Activated T-helper 2 cell treated with anti-CD3 and anti-CD28 coated beads, Interferon-gamma antibody, Interleukin-2, Interleukin-4, amounts not matched to agents 10 μg/mL and 5 μg/mL and 100 μg/mL, durations not matched to agents 14 hours and 24 hours and 36 hours (primary cell): ENCODE measurements at places on chromosomes 5 and 9. TPM values are rescaled to one million over a fixed set of nuclear protein-coding genes. Genes with fewer than 3 reads are reported as not detected.

DNA sequence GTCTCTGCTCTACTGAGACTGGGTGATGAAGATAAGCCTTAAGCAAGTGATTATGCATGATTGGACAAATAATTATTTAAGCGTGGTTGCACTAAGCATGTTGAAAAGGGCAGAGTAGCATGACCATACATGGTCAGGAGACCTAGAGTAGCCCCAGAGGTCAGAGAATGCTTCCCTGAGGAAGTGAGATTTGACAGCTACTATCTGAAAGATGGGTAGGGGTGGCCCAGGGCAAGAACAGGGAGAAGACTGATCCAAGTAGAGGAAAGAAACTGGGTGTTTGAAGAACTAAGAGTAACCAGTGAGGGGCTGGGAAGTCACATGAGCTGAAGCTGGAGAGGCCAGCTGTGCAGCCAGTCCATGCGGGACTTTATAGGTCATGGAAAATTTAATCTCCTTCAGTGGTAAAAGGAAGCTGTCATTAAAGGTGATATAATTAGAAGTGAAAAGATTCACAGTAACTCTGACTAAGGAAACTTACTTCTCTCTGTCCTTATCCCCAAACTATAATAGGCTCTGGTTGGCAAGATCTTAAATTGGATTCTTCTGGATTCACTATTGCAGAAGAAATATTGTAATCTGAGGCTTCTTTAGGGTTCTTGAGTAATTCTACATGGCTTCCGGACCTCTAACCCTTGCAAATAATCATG is 35.2 kb downstream of the YIPF5 start:
- H3K27ac ChIP-seq, result no peak overlapping the region
- H3K4me3 ChIP-seq, result no peak overlapping the region
- no peaks in the 10 kb centered on the region for H3K36me3 ChIP-seq
- H3K4me1 ChIP-seq, result no peaks in the 10 kb centered on the region

The TAS2R1 gene
- not detected in 2 replicates for total RNA-seq

The ANKRD33B gene
- 31.1 and 31.5 TPM in 2 replicates for total RNA-seq

- peaks cover 4% of the 10 kb centered on the region for H3K4me1 ChIP-seq
- no peak overlapping the region for H3K4me3 ChIP-seq
- H3K27me3 ChIP-seq, result peaks cover 2% of the 10 kb centered on the region
- H3K27ac ChIP-seq, result no peak overlapping the region
Observed at GRCh38 chr9:123310551-123311249, 42.3 kb upstream of the STRBP start.

DNA sequence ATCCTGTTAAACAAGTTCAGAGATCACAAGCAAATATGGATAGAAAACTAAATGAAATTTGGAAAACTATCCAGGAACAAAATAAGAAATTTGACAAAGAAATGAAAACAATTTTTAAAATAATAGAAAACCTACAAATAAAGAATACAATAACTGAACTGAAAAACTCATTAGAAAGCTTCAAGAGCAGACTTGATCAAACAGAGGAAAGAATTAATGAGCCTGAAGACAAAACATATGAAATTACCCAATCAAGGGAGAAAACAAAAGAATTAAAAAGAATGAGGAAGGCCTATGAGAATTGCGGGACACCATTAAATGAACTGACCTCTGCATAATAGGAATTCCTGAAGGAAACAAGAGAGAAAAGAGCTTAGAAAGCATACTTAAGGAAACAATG is 39.8 kb upstream of the TNPO1 start:
- no peak for DNase-seq
- no peaks in the 10 kb centered on the region for H3K4me1 ChIP-seq

GRCh38 chr9:98240475-98240874 is 15.0 kb downstream of the TBC1D2 start:
- no peak overlapping the region for H3K27ac ChIP-seq
- H3K4me1 ChIP-seq, result no peaks in the 10 kb centered on the region
- H3K36me3 ChIP-seq, result no peaks in the 10 kb centered on the region
- H3K4me3 ChIP-seq, result no peak overlapping the region
- no peak for DNase-seq

GRCh38 chr5:72109625-72110024 is 2.4 kb downstream of the MAP1B start:
- H3K4me1 ChIP-seq, result peaks cover 5% of the 10 kb centered on the region
- peaks cover 66% of the 10 kb centered on the region for H3K27me3 ChIP-seq
- no peak overlapping the region for H3K27ac ChIP-seq
- DNase-seq, result no peak
- H3K36me3 ChIP-seq, result no peaks in the 10 kb centered on the region
- no peak overlapping the region for H3K4me3 ChIP-seq

DNA sequence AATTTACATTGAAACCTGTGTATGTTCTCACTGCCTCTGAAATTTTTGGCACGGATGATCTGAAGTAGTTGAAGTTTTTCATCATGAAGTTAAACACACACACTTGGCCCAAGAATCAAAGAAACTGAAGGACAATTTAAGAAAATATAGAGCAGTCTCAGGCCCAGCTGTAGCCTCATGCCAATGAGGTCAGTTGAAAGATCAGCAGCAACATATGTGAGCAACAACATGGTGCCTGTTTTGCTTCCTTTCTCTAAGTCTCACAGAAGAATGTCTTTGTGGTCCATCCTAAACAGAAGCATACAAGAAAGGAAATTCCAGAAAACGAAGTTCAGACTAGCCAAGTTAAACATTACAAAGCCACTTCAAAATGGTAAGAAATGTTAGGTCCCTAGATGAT is 1737.2 kb downstream of the MAT2B start:
- H3K27me3 ChIP-seq, result no peaks in the 10 kb centered on the region
- H3K4me1 ChIP-seq, result no peaks in the 10 kb centered on the region
- H3K4me3 ChIP-seq, result no peak overlapping the region
- no peak overlapping the region for H3K27ac ChIP-seq
- H3K36me3 ChIP-seq, result no peaks in the 10 kb centered on the region
- DNase-seq, result no peak

The KDM3B gene
- total RNA-seq, result 52.8 and 54.5 TPM in 2 replicates

DNA sequence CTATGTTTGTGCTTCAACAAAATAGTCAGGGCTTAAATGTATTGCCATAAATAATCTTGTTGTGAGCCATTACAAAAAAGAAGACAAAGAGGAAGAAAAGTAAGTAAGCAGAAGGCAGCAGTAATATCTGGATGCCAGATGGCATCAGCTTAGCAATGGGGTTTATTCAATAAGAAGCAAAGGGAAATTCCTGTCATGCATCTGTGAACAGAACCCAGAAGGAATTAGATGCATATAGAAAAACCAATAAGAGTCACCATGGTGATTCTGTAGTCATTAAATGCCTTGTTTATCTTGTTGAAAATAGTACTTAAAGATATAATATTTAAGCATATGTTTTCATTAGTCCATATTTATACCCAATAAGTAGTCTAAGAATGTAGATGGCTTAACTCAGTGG is 216.0 kb downstream of the ADAMTSL1 start:
- no peak overlapping the region for H3K27ac ChIP-seq
- no peaks in the 10 kb centered on the region for H3K27me3 ChIP-seq
- no peaks in the 10 kb centered on the region for H3K36me3 ChIP-seq
- DNase-seq, result no peak

GRCh38 chr5:158203261-158203660 is 344.3 kb upstream of the CLINT1 start:
- H3K4me3 ChIP-seq, result no peak overlapping the region
- H3K36me3 ChIP-seq, result no peaks in the 10 kb centered on the region
- no peak overlapping the region for H3K27ac ChIP-seq
- DNase-seq, result no peak

DNA sequence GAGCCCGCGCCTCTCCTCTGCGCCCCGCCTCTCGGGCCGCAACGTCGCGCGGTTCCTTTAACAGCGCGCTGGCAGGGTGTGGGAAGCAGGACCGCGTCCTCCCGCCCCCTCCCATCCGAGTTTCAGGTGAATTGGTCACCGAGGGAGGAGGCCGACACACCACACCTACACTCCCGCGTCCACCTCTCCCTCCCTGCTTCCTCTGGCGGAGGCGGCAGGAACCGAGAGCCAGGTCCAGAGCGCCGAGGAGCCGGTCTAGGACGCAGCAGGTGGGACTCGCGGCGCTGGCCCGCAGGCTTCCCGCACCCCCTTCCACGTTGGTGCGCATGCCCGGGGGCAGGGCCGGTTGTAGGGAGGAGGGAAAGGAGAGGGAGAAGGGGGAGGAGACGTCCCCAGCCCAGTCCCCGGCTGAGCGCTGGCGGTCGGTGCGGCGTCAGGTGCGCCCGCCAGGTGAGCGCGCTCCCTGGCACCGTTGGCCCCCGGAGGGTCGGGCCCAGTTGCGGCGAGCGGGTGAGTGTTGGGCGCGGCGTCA is at the start of gene OCLN:
Gene OCLN (plus strand): TSS at position 400 of the 532 bp plus-strand sequence. CDS start 11,455 bp downstream, outside the sequence.
- H3K4me1 ChIP-seq, result peaks cover 3% of the 10 kb centered on the region
- H3K27me3 ChIP-seq, result peaks cover 63% of the 10 kb centered on the region
- H3K27ac ChIP-seq, result no peak within 1 kb of the TSS
- peak; percentile 8 for DNase-seq

- no peak overlapping the region for H3K4me3 ChIP-seq
- H3K27me3 ChIP-seq, result peaks cover 6% of the 10 kb centered on the region
- DNase-seq, result no peak
- no peak overlapping the region for H3K27ac ChIP-seq
- peaks cover 21% of the 10 kb centered on the region for H3K36me3 ChIP-seq
- H3K4me1 ChIP-seq, result peaks cover 12% of the 10 kb centered on the region
Observed at GRCh38 chr9:708551-709432, 132.7 kb upstream of the DMRT1 start.

The TRAPPC13 gene
- total RNA-seq, result 17.0 and 22.4 TPM in 2 replicates

The FBP2 gene
- total RNA-seq, result not detected in 2 replicates

- no peak overlapping the region for H3K27ac ChIP-seq
- H3K4me3 ChIP-seq, result no peak overlapping the region
- H3K27me3 ChIP-seq, result peaks cover 36% of the 10 kb centered on the region
- H3K4me1 ChIP-seq, result no peaks in the 10 kb centered on the region
- no peaks in the 10 kb centered on the region for H3K36me3 ChIP-seq
- no peak for DNase-seq
Observed at GRCh38 chr9:137157618-137158415, 12.0 kb downstream of the LRRC26 start.

DNA sequence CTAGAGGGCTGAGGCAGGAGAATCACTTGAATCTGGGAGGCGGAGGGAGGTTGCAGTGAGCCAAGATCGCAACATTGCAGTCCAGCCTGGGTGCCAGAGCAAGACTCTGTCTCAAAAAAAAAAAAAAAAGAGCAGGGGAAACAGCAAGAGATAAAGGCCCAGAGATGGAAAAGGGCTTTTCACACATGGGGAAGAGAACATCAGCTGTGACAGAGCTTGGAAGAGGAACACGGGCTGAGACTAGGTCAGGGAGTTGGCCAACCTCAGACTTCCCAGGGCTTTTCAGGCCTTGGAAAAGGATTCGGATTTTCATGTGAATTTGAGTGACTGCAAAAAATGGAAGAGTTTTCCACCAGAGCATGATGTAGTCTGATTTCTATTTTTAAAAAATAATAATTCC is 232.0 kb upstream of the NFIL3 start:
- no peaks in the 10 kb centered on the region for H3K4me1 ChIP-seq
- H3K27me3 ChIP-seq, result peaks cover 14% of the 10 kb centered on the region
- no peak overlapping the region for H3K4me3 ChIP-seq

- no peak for DNase-seq
- H3K36me3 ChIP-seq, result no peaks in the 10 kb centered on the region
- no peak overlapping the region for H3K27ac ChIP-seq
- no peaks in the 10 kb centered on the region for H3K27me3 ChIP-seq
- no peaks in the 10 kb centered on the region for H3K4me1 ChIP-seq
Observed at GRCh38 chr5:172664681-172665541, 23.8 kb downstream of the NEURL1B start.

The RHOBTB3 gene
- 0.39 and 0.57 TPM in 2 replicates for total RNA-seq

DNA sequence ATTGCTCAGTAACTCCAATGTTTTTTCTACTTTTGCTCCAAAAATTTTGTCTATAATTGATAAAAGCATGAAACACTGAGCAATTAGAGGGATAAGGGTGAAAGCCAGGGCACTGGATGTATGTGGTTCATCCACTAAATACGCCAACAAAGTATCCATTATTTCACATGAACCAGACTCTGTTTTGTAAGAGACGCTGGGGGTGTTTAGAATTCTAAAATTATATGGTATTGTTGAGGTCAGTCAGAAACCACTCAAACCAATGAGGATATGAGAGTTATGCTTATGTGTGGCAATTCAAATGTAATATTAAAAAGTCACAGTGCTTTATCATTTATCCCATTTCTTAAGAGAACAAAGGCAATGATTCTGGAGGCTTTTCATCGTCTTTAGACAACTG is 220.2 kb downstream of the EFNA5 start:
- no peak overlapping the region for H3K4me3 ChIP-seq
- H3K27me3 ChIP-seq, result peaks cover 10% of the 10 kb centered on the region
- H3K4me1 ChIP-seq, result no peaks in the 10 kb centered on the region
- DNase-seq, result no peak

DNA sequence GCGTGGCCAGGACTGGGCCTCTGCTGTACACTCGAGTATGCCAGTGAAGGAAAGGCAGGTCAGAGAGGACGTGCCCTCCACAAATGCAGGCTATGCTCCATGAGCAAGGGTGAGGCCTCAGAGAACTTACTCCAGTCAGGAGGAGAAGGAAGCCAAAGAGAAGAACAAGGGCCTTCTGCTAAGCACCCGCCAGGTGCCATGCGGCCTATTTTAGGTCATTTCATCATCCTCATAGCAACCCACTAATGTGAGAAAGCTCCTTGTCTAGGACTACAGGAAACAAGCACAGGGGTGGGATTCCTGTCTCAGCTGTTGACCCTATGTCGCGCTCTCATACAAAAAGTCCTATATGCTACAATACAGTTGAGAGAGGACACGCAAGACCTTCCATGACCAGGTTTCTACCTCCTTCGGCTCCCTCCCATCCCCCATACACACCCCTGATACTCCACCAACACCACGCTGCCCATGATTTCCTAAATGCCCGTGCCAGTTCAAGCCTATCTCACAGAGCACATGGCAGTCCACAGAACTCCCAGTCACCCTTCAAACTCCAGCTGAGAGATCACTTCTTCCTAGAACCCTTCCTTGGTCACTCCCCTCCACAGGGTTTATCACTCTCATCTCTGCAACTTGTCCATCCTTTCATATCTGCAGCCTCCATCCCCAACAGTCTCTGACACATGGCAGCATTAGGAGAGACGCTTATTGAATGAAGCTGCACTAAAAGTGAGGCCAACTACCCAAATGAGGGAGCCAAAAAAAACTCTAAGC is 26.8 kb downstream of the PSMB7 start:
- H3K36me3 ChIP-seq, result peaks cover 33% of the 10 kb centered on the region
- no peak overlapping the region for H3K27ac ChIP-seq
- no peak overlapping the region for H3K4me3 ChIP-seq
- peaks cover 14% of the 10 kb centered on the region for H3K4me1 ChIP-seq
- DNase-seq, result no peak

GRCh38 chr9:11577522-11577921 is 964.7 kb upstream of the PTPRD start:
- H3K27ac ChIP-seq, result no peak overlapping the region
- H3K27me3 ChIP-seq, result no peaks in the 10 kb centered on the region
- no peaks in the 10 kb centered on the region for H3K4me1 ChIP-seq
- no peak overlapping the region for H3K4me3 ChIP-seq
- DNase-seq, result no peak

The NDFIP1 gene
- total RNA-seq, result 118 and 121 TPM in 2 replicates

The SPATA31C1 gene
- not detected in 2 replicates for total RNA-seq

- H3K36me3 ChIP-seq, result peaks cover 69% of the 10 kb centered on the region
- no peaks in the 10 kb centered on the region for H3K27me3 ChIP-seq
- no peak overlapping the region for H3K4me3 ChIP-seq
Observed at GRCh38 chr5:134541736-134542376, 16.4 kb downstream of the JADE2 start.

- H3K36me3 ChIP-seq, result no peaks in the 10 kb centered on the region
- H3K4me1 ChIP-seq, result peaks cover 2% of the 10 kb centered on the region
- no peak for DNase-seq
- H3K4me3 ChIP-seq, result no peak overlapping the region
Observed at GRCh38 chr5:1652873-1653697, 129.3 kb upstream of the LPCAT1 start.

The TMOD1 gene
- total RNA-seq, result 0.96 and 0.97 TPM in 2 replicates
